K562 (cell line): ENCODE measurements at places on chromosomes 5 and 9.
A peak's percentile ranks its signal among the peaks of the same experiment; 100 is the strongest.

- no peak for DNase-seq
Observed at GRCh38 chr9:95284162-95285080, 33.1 kb downstream of the FANCC start.

GRCh38 chr9:21761309-21761901 is 41.0 kb upstream of the MTAP start:
- DNase-seq, result no peak

GRCh38 chr5:113249206-113249605 is 185.6 kb downstream of the TSSK1B start:
- DNase-seq, result no peak

- DNase-seq, result no peak
Observed at GRCh38 chr9:28887188-28887884, 1314.1 kb upstream of the C9orf72 start.

DNA sequence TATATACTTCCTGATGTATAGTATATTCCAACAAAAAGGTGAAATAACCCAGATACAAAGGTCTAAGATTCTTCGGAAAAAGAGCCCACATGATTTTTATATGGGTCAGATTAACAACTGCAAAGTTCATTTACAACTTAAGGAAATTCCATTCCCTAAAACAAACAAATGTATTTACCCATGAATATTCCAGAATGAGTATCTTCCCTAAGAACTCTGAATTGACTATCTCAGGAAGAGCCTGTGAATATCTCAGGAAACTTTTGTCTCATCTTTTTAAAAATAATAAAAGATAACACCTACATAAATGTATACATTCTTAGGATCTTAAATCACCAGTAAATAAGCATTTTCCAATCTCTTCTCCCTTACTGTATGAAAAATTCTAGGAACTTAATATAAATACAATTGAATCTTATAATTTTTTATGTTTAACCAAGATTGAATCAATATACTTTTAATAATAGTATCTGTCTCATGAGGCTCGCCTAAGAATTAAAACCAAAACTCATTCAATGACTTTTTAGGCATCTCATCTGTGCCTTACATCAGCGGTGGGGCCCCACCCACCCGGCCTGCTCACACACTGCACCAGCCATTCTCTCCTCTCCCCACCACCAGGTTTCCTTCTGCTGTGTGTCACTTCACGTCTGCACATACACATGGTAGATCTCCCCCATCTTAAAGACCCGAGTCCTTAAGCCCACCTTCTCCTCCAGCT is 78.1 kb downstream of the RAPGEF1 start:
- peak; percentile 53 for DNase-seq

DNA sequence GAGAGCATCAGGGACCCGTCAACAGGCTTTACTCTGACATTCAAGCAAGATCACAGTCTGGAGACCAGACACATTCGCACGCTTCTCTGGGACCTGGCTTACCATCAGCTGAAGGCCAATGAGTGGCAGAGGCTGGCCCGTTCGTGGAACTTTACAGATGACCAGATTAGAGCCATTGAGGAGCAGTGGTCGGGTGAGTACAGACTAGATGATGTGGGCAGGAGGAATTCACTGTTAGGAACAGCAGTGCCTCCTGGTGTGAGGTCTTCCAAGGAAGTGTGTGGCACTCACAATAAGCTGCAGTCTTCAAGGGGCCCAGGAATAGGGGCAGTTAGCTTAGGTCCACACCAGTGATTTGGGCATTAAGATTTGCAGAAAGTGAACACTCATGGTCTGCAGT is 50.4 kb downstream of the POC5 start:
- DNase-seq, result no peak

GRCh38 chr9:75198436-75198835 is 110.1 kb downstream of the OSTF1 start:
- peak; percentile 27 for DNase-seq

GRCh38 chr9:99085949-99086948 is 18.7 kb upstream of the TGFBR1 start:
- DNase-seq, result no peak

GRCh38 chr9:88013035-88013434 is 38.7 kb upstream of the CDK20 start:
- no peak for DNase-seq
